ENCODE measurements at places on chromosomes 5 and 9.

DNA sequence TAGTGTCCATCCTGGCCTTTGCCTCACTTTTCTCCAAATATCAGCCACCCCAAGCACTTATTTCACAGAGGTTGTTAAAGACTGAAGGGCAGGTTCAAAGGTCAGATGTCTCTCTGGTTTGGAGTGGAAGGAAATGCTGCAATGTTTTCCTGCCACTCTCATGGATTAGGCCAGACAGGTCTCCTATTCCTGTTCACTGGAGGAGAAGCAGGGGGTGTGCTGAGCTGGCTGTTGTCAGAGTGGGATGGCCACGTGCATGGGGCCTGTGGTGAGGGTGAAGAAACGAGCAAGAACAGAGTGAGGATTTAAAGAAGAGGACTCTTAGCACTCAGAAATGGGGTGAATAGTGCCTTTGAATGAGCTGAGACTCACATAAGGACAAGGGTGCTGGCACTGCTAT is 6.7 kb downstream of the TMEM8B start:
- DNase-seq = no peak

GRCh38 chr5:124951105-124951504 is 204.7 kb upstream of the ZNF608 start:
- no peak for DNase-seq

DNA sequence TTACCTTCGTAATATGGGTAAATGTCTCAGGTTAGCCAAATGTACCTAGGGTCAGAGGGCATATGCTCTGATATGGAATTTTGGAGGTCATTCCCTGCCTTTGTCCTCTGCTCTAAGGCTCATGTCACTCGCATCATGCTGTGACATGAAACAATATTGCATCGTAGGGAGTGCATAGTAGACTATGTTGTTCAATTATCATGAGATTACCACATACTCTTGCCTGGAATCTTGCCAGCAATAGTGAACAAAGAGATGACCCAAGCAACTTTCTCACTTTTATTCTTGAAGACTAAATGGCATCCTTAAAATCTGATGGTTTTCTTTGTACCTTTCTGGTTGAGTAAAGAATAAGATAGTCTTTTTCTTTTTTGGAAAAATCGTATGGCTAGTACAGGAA is 27.6 kb downstream of the ZNF462 start:
- no peak for DNase-seq

GRCh38 chr5:158976035-158976434 is 123.7 kb downstream of the EBF1 start:
- no peak for DNase-seq

- DNase-seq = no peak
Measured at GRCh38 chr5:93793159-93793781, 51.9 kb upstream of the POU5F2 start.

DNA sequence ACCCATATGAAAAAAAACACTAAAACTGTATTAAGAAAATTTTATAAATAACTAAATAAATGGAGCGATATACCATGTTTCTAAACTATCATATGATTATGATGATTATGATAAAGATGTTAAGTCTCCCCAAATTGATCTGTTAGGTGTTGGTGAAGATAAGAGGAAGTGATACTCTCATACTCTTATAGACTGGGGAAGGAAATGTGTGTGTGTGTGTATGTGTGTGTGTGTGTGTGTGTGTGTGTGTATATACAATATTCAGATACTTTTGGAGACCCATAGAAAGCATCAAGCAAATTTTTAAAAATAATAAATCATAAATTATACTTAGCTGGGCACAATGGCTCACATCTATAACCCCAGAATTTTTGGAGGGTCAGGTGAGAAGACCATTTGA is 62.9 kb downstream of the TMEM232 start:
- DNase-seq = no peak

Measured in osteoblast (primary cell).